ENCODE measurements at places on chromosomes 7 and 10.
A peak's percentile ranks its signal among the peaks of the same experiment; 100 is the strongest.

- DNase-seq: no peak
Measured at GRCh38 chr10:102834143-102834542, 3.1 kb downstream of the CYP17A1 start.

DNA sequence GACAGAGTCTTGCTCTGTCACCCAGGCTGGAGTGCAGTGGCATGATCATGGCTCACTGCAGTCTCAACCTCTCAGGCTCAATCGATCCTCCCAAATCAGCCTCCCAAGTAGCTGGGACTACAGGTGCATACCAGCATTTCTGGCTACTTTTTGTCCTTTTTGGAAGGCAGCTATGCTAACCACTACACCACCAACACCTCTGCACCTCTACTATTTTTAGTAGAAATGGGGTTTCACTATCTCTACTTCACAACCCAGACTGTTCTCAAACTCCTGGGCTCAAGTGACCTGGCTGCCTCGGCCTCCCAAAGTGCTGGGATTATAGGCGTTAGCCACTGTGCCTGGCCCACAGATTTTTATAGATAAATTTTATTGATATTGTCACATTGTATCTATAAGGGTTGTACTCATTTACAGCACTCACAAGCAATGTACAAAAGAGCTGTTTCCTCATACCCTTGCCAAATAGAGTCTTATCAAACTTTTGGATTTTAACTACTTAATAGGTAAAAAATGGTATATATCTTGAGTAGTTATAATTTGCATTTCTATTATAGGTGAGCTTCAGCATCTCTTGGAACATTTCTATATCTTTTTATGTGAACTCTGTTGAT lies 23.7 kb downstream of the PRR15 start:
- DNase-seq: no peak

DNA sequence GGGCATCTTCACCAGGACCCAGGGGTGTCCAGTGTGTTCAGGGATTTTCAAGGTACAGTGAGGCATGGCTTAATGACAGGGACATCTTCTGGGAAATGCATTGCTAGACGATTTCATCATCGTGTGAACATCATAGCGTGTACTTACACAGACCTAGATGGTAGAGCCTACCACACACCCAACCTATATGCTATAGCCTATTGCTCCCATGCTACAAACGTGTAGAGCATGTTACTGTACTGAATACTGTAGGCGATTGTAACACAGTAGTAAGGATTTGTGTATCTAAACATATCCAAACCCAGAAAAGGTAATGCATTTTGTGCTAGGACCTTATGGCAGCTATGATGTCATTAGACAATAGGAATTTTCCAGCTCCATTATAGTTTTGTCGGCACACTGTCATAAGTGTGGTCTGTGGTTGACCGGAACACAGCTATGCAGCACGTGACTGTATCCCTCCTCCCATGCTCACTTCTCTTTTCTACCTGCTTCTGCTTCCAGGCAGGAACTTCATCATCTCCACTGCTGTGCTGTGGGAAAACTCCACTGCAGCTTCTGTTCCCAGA lies 416.2 kb upstream of the NFE2L3 start:
- no peak for DNase-seq

DNA sequence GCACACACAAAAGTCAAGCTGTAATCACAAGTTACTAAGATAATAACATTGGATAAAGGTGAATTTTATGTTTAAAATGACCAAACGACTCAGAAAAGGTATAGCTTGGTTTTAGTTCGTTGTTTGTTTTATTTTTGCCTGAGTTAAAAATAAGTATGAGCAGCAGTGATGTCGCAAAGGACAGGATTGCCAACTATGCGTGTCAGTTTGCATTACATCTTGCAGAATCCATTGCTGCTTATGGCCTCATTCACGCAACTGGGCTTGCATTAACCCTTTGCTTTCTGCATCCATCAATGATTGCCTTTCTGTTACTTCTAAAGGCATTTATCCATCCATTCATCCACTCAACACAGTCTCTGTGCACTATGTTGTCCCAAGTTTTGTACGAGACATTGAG lies 389.6 kb downstream of the DPP6 start:
- no peak for DNase-seq

GRCh38 chr10:4981722-4982471 lies 18.7 kb downstream of the AKR1C1 start:
- peak; percentile 31 for DNase-seq

DNA sequence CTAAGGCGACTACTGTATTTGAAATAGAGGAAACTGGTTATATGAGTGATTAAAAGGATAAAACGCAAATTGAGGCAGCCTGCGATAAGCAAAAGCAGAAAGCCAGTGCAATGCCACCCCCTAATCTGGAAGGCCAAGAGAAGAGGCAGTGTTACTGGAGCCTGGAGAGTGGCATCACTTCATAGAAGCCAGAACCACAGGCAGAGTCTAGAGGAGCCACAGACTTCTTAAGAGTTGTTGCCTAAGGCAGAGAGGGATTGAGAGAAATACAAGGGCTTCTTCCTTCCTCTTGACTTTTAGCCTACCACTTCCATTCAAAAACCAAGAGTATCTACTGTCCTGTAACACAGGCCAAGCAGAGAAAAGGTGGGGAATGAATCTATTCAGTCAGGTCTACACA lies 94.9 kb upstream of the SKAP2 start:
- no peak for DNase-seq

DNA sequence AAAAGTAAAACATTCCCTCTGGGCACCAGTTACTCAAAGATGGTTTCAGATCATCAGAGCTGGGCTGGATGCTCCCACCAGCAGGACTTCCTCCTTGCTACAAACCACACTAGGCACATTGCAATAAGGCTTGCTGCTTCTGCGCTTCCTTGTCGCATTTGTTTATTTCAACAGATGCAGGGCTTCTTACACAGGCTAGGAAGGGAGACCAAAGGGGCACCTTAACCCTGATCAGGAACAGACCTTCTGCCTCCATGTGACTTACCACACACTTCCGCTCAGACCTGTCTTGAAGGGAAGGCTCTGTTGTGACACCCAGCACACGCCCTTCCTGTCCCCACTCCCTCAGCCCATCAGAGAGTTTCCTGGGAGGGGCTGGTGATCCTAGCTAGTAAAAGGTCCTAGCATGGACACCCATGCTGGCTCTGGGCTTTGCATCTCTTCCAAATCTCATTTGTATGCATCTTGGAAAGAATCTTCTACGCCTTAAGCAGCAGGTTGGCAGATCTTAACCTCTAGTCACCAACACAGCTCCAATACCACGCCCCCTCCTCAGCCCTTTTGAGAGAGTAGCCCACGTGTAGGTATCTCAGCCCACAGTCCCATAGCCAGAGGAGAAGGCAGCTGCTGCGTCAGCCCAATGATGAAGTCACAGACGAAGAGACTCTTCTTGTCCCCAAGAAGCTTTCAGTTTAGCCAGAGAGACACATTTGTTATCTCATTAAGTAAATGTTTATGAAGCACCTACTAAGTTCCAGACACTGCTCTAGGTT lies 47.1 kb upstream of the SVIL start:
- no peak for DNase-seq

DNA sequence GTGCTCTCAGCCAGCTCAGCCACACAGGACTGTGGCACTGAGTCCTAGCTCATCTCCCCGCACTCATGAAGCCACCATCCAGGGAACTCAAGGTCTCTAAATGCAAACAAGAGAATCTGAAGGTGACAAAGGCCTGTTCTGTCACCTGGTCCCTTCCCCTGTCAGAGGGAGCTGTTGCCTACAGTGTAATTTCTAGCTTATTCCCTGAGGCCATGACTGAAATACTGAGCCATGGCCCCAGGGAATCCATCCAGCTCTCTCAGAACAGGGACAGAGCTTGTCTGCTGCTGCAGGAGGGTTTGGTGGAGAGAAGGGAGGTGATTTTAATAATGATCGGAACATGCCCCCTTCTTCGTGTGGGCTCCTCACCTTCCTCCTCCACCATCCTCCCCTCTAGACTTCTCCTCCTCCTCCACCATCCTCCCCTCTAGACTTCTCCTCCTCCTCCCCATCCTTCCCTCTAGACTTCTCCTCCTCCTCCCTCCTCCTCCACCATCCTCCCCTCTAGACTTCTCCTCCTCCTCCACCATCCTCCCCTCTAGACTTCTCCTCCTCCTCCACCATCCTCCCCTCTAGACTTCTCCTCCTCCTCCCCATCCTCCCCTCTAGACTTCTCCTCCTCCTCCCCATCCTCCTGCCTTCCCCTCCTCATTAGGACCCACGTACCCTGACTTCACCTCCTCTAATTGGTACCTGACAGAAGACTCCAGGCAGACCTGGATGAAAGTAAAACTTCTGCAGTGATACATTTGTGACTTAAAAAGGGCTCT lies 338.0 kb upstream of the MKI67 start:
- no peak for DNase-seq

DNA sequence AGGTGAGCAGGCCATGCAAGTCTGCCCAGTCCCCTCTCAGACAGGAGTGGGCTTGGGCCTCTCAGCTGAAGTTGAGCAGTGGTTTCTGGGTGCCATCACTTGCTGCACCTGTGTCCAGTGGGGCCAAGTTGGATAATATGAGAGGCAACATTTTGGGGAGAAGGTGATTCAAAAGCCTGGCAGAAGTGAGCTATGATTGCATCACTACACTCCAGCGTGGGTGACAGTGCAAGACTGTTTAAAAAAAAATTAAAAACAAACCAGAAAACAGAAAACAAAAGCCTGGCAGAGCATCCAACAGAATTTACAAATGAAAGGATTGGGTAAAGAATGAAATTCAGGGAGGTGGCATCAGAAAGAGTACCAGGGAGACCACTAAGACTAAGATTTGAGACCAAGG lies 121.5 kb upstream of the LAMB4 start:
- no peak for DNase-seq

Measured in RCC 7860 (cell line).